CD4-positive, alpha-beta T cell treated with Interleukin-12 subunit alpha and Interleukin-12 subunit beta, for 1 hour (primary cell): ENCODE measurements at places on chromosomes 13 and 19.

DNA sequence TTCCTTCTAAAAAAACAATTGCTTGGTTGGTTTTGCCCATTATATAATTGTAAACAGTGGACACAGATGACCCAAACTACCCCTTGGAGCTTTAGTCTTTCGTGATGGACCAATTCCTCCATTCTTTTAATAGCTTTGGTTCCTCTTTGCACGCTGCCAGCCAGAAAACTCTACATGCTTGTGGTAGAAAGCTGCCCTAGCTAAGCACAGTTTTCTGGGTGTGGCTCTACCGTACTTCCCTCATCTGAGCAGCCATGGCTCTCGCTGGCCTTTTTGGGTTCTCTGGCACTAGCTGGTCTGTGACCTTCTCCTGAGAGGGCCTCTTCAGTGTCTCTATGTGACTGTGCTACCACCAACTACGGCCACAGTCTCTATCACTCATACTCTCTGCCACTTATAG lies 29.9 kb upstream of the CEBPA start:
- peak; percentile 10 for DNase-seq

DNA sequence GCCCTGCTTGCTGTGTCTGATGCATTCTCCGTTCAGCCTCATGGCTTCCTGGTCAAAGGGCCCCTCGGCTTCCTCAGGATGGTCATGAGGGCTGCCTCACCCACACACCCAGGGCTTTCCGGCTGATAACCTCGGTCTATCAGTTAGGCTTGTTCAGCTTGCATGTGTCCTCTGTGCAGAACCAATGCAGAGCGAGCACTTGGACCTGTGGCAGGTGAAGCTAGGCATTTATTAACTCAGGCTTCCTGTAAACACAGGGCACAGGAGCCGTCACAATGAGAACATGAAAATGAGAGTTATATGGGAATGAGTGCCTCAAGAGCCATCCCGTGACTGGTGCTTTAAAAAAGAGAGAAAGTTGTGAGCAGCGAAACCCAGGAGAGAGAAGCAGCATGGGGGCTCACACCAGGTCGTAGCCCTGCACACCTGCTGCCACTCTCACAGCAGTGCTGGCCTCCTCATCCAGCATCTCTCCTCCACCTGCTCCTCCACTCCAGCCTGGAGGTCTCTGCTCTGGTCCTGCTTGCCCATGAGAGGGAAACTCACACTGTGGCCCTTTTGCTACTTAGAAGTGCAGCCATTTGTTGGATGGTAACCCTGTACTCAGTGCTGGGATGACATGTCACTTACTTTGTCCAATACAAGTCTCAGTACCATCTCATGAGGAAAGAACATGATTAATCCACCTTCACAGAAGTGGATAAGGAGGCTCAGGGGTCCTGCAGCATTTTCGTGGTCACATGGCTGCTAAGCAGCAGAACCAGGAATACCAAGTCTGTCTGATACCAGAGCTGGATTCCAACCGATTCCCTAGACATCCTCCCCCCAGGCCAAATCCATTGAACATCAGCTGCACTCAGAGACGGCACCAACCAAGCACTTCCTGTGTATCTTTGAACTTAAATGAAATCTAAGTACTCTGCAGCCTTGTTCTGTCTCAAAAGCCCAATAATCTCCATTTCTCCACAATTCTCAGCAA lies 50.5 kb upstream of the IRS2 start:
- DNase-seq, result no peak

GRCh38 chr13:21347753-21348318 lies 111.3 kb downstream of the ZDHHC20 start:
- DNase-seq, result no peak

GRCh38 chr13:51814825-51815650 lies 11.1 kb upstream of the DHRS12 start:
- DNase-seq, result peak; percentile 84

DNA sequence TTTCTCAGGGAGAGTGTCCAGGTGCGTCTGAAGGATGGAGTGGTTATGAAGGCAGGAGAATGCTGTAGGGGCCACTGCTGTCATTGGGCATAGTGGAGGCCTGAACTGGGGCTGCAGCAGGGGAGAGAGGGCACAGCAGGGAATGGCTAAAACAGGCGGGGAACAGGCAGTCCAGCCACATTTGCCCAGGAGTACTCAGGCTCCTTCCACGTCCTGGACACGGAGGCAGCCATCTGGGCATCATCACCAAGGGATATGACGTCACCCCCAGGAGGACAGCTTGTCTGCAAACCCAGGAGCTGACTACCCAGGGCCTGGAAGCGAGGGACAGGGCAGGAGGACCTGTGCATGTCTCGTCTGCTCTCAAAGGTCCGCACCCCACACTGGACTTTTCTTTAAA lies 22.2 kb downstream of the VSTM2B start:
- DNase-seq, result no peak

DNA sequence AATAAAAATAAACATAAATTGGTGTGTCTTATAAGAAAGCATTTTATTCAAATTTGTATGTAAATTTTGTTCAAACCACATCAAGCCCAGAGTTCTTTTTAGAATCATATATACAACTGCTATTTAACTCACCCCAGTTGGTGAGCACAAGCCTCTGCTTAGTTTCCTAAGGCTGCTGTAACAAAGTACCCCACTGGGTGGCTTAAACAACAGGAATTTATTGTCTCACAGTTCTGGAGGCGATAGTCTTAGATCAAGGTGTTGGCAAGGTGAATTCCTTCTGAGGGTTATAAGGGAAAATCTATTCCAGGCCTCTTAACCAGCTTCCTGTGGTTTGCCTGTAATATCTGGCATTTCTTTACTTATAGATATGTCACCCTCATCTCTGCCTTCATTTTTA lies 1133.5 kb downstream of the OLFM4 start:
- no peak for DNase-seq

- no peak for DNase-seq
Measured at GRCh38 chr13:106415971-106416370, 119.5 kb downstream of the EFNB2 start.

GRCh38 chr13:43136920-43137575 lies 113.7 kb downstream of the DNAJC15 start:
- DNase-seq, result no peak
